NCI-H1930 (cell line): ENCODE measurements at places on chromosomes 12 and 14.

DNA sequence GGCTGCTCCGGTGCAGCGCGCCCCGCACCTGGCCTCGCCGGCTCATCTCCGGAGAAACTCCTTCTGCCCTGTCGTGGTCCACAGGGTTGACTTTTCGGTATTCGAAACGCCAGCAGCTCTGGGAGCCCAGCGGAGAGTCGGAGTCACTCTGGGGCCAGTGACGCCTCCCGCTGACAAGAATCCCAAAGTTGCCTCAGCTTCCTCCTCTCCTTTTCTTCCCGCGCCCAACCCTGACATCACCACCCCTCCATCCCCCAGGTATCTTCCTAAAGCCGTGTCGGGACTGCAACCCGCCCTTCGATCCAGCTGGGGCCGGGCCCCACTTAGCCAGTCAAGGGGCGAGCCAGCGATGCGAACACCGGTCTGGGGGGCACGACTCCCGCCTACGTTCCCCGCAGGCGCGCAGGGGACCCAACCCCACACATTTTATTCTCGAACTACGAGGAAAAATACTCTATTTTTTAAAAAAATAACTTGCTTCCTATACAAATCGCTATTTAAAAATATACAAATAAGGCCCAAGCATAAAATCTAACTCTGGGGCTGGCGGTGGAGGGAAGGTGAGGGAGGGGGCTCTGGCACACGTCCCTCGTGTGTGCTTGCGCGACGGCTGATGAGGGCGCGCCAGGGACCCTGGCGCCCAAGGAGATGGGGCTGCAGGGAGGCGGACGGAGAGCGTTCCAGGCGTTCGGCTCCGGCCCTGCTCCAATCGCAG lies 2.1 kb downstream of the NKX2-8 start:
- DNase-seq, result no peak

- no peak for DNase-seq
Observed at GRCh38 chr12:81441629-81442028, 317.5 kb downstream of the PPFIA2 start.

DNA sequence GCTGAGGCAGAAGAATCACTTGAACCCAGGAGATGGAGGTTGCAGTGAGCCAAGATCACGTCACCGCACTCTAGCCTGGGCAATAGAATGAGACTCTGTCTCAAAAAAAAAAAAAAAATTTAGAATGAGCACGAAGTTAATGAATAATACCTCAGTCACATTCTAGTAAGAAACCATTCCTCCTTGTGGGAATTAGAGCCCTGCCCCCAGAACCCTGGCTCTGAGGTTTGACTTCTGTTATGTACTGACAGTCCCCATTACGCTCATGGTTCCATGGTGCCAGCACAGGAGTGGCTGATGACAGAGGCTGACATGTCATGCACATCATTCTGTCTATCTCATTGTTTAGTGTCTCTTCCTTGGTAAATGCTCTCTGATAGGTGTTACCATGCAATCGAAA lies 132.6 kb upstream of the FGD4 start:
- no peak for DNase-seq

- no peak for DNase-seq
Observed at GRCh38 chr14:33347796-33348195, 409.1 kb downstream of the NPAS3 start.

GRCh38 chr14:65483647-65484046 lies 71.1 kb downstream of the FUT8 start:
- no peak for DNase-seq

DNA sequence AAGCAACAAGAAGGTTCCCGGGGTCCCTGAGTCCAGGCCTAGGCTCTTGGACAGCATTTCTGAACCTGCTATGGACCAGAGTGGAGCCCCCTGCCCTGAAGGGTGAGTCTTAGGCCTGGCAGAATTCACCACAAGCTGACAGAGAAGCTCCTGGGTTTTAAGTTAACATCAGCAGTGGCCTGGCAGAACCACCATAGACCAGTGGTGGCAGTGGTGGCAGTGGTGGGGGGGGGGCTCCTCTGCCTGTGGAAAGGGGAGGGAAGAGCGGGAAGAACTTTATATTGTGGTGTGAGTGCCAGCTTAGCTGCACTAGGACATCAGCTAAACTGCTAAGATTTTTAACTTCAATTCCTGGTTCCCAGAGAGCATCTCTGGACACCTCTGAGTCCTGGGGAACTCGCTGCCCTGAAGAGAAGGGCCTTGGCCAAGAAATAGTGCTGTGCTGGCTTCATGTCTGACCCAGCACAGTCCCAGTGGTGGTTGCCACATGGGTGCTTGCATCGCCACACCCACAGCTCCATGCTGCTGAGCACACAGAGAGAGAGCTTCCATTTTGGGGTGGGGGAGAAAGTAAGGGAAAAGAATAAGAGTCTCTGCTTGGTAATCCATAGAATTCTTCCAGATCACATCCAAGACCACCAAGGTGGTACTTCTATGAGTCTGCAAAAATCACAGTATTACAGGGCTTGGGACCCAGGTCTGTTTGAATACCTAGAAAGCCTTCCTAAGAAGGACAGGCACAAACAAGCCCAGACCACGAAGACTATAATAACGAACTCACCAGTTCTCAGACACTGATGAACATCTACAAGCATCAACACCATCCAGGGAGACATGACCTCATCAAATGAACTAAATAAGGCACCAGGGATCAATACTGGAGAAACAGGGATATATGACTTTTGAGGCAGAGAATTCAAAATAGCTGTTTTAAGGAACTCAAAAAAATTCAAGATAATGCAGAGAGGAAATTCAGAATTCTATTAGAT lies 20.4 kb upstream of the RNF212B start:
- no peak for DNase-seq
